T follicular helper cell (primary cell): ENCODE measurements at places on chromosomes 11 and 22.

DNA sequence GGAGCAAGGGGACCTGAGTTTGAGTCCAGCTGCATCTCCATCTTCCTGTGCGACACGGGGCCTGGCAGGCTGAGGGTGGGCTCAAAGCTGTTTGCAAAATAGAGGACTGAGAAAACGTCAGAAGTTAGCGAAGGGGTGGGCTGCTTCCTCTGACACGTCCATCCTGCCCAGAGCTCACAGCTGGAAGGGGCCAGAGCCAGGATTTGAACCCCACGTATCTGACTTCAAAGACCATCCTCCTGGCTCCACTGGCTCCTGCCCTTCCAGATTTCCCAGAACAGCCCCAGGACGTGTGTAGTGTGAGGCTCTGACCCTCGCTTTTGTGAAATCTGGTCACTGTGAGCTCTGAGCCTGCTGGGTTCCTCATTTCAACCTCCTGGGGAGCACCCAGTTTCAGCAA lies 56.3 kb downstream of the CD82 start:
- DNase-seq: no peak

GRCh38 chr11:70618431-70619101 lies 220.2 kb downstream of the CTTN start:
- no peak for DNase-seq

GRCh38 chr11:127126986-127127385 lies 126.4 kb upstream of the KIRREL3 start:
- DNase-seq: no peak

DNA sequence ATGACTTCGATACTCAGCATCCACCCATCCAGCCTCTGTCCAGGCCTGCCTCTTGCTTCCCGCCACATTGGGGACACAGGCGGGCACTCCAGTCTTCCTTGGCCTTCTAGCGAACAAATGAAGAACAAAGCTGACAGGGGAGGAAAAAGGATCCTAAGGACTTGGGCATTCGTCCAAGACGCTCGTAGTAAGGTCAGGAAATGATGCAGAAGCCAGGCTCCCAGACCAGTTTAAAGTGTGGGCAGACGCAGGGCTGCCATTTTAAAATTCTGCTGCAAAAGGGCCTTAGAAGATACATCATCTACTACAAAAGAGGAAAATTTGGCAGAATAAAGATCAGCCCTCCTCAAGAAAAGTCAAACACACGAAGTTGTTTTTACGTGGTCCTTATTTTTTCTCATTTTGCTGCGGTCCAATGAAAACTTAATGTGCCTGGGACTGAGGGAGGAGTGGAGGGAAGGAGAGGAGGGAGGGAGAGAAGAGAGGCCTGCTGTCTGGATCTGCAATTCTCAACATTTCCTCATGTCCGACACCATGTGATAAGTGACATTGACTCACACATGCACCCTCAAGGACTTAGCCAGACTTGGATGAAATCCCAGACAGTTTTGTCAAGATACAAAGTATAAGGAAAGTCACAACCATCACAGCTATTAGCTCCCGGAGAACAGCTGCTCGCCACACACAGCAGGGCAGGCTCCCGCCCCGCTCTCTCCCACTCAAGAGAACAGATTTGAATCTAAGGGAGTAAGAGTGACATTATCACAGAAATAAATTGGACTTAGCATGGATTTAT lies 5.7 kb downstream of the DNAL4 start:
- no peak for DNase-seq

DNA sequence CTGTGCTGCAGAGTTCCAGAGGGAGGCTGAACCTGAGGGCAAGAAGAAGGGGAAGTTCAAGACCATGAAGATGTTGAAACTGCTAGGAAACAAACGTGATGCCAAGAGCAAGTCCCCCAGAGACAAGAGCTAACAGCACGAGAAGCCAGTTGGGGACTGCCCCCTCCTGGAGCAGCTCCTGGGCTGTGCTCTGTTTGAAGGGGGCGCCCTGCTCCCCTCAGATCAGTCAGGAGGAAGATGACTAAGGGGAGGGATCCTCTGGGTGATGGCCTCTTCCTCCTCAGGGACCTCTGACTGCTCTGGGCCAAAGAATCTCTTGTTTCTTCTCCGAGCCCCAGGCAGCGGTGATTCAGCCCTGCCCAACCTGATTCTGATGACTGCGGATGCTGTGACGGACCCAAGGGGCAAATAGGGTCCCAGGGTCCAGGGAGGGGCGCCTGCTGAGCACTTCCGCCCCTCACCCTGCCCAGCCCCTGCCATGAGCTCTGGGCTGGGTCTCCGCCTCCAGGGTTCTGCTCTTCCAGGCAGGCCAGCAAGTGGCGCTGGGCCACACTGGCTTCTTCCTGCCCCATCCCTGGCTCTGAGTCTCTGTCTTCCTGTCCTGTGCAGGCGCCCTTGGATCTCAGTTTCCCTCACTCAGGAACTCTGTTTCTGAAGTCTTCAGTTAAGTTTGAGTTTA lies 12.6 kb downstream of the C22orf23 start:
- no peak for DNase-seq
